Activated CD8-positive, alpha-beta memory T cell treated with anti-CD3 and anti-CD28 coated beads for 4 hours (primary cell): ENCODE measurements at places on chromosomes 2 and 18.

DNA sequence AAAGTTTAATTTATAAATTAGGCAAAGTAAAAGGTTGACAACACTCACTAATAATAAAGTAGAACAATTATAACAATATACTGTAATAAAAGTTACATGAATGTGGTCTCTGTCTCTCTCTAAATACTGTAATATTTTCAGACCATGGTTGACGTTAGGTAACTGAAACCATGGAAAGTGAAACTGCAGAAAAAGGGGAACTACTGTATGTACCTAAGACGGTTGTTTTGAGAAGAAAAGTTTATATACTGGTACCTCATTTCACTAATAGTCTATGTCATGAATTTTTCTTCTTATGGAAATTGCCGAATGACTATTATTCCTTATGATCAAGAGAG, 166.7 kb upstream of the ZNF521 start:
- DNase-seq, result no peak

GRCh38 chr2:112483042-112483473, 1.1 kb downstream of the TTL start:
- DNase-seq, result no peak

- no peak for DNase-seq
Measured at GRCh38 chr2:42856891-42857632, 64.7 kb upstream of the HAAO start.

GRCh38 chr2:101486258-101486701, 11.4 kb upstream of the RFX8 start:
- no peak for DNase-seq

DNA sequence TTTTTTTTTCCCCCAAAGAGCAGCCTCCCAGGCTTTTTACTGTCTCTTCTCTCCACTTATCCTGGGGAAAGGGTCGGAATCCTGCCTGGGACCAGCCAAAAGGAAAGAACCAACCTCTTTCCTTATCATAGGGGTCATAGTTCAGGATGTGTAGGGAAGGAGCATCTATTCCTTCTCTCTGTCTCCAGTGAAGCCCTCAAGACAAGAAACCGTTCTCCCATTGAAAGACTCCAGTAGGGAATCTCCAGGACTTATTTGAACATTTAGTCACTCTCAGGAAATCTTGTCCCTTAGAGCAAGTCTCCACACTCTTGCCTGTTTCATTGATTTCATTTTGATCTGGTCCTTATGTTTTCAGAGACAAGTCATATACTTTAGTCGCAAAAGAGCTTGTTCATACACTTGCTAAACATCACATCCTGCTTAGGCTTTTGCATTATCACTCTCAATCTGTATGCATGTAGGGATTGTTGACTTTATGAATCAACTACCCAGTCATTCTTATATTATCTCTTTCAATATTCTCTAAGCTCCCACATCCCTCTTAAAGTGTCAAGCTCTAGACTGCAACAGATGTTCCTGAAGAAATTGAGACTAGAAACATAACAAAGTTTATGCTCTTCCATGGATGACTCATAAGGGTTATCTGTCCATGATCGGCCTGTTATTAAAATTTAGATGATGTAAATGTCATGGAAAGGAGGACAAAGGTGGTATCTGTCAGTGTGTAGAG, 116.2 kb upstream of the ST6GAL2 start:
- no peak for DNase-seq

- no peak for DNase-seq
Measured at GRCh38 chr2:109261906-109262631, 133.1 kb downstream of the SH3RF3 start.

- no peak for DNase-seq
Measured at GRCh38 chr2:23601301-23601965, 216.5 kb downstream of the KLHL29 start.
